ENCODE measurements at places on chromosomes 1 and 21.

DNA sequence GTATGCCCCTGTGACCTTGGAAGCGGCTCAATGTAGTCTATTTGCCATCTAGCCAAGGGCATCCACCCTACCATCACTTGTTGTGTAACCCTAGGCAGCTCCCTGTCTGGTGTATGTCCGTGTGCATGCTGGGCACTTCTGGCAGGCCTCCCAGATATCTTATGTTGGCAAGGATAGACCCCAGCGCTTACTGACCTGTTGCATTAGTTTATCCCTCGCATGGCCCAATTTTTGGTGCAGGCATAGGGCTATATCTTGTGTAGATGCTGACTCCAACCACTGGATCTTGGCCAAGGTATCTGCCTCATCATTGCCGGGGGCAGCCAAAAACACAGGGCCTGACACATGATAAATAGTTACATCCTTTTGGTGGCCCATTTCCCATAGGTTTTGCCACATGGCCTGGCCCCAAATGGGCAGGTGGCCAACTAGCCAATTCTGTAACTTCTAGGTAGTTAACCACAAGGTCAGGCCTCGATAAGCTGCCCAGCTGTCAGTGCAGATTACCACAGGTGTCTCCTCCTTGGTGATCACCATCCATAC lies 14.0 kb upstream of the TBX19 start:
- DNase-seq, result no peak

GRCh38 chr1:204384636-204385352 lies 25.1 kb upstream of the PLEKHA6 start:
- peak; percentile 49 for DNase-seq

DNA sequence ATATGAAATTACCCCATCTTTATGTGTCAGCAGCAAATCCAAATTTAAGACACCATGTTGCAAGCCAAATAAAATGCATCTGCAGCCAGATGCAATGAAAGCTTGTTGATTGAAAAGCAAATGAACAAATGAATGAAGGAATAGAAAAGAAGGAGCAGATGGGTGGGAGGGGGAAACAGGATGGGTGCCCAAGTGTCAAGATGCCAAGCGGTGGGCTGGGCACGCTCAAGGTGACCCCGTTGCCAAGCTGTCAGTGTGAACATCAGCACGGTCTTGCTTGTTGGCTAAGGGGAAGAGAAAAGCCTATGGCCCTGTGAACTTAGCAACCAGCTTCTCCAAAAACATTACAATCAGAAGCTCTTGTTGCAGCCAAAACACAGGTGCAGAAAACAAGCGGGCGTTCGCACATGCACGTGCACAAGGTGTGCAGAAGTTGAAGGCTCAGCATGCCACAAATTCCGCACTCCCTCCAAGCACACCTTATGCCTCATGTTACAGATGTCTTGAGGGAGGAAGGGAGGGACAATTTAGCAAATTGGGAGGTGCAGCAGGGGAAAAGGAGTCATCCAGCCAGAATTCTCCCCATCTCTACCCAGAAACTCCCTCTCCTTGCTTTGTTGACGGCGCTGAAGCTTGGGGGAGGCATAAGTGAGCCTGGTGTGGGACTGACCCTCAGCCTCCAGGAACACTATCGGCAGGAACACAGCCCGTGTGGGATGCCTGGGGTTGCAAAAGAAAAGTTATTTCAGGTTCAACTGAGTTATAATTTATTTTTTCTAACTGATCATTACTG lies 62.4 kb downstream of the HIVEP3 start:
- DNase-seq, result no peak

GRCh38 chr1:97610102-97610501 lies 310.7 kb downstream of the DPYD start:
- no peak for DNase-seq

DNA sequence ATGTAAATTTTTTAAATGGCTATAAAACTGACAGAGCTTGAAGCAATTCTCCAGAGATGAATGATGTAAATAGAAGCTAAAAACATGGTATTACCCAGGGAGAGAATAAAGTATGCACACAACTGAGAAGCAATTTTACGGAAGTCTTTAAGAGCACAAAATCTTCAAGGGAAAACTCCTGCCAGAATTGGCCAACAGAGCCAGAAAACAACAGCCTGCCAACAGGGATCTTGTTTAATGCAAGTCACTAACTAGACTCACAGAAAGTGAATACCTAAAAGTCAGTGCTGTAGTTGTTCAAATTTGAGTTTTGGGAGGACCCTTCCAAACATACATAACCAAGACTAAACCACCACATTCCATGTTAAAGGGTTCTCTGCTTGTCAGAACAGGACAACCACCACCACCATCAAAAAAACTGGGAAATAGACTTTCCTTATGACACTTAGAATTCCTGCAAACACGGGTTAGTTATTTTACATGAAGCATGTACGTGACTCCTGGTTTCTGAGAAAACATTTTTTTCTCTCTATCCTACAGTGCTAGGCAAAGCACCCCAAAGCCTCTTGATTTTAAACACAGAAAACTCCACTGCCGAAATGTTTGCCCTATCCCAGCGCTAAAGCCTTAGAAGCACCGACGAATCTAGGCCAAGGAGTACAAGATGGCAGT lies 1.6 kb downstream of the EPS15 start:
- DNase-seq, result peak; percentile 40

DNA sequence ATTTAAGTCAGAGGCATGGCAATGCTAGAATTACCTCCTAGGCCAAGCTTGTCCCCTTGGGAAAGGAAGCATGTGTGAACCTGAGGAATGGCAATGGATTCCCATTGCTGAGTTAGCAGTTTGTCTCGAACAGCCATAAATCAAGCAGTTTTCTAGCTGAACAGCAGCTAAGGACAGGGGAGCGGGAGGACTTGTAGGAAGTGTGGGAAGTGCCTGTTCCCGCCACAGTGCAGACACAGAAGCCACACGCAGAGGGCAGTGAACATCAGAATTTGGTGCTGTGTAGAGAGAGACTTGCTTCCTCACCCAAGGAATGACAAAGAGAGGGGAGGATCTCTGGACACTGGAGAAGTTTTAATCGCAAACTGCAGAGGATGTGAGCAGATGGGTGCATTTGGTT lies 3.8 kb downstream of the PHGDH start:
- no peak for DNase-seq

DNA sequence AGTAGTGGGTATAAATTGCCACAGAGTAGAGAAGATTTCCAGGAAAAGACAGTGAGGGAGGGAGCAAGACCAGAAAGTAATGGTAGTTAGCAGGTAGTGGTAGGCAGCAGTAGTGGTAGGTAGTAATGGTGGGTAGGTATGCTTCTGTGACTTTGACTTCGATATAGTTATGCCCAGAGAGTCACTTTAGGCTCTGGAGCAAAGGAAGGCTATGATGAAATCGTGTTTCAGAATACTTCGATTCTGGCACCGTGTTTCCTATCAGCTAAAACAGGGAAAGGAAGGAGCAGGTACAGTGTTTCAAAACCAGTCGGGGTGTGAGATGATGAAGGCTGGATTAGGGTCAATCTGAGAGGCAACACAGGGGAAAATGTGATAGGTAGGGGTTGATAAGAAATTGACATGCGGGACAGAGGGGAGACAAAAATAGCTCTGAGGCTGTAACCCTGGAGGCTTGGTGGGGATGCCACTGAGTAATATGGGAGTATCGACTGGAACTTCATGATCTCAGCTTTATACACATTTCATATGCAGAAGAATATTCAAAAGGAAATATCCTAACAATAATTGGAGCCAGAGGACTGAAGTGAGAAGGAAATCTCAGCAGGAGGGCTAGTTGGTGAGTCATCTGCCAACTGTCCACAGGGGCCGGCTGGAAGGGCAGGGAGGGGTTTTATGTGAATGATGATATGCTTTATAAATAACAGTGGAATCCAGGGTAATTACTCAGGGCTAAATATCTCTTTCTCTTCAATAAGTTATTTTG lies 25.2 kb upstream of the TRIM45 start:
- no peak for DNase-seq

DNA sequence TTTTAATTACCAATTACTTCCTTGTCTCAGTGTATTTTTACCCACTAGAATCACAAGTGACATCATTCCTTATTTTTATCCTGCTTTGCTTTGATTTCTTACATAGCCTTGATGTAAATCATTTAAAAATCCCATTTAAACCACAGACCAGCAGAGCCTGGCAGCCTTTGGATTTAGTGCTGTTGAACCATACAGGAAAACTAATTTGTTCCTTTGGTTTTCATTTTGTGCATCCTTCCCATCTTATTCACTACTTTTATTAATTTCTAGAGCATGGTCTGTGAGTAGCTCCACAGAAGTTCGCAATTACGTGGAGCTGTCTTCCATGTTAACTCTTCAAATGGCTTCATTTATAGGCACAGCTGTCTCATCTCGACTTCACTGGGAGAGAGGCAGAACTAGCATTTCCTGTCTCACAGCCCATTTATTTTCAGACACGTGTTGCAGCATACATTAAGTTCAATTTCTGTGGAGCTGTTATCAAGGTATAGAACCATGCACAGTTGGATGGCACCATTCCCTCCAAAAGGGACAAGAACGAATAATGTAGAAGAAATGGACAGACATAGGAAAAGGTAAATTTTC lies 235.3 kb downstream of the MRPL39 start:
- no peak for DNase-seq

DNA sequence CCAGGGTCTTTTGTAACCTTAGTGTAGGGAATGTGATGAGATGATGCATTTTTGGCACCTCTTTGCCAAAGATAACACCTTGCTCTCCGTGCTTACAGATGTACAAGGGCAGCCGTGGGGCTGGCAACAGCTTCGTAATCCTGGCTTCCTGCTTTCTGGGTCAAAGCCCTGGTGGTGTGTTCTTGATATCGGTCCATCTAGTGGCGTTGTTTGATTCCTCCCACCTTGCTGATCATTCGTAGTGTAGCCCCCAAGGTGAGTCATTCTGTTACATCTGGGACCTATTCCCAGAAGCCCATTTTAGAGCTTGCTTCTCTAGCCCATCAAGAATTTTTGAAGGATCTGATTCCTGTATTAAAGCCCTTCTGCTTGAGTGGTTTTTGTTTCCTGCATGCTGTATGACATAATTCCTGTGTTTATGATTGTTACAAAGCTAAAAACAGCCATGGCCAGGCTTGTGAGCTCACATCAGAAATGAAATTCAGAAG lies 7.0 kb upstream of the CCT8 start:
- DNase-seq, result no peak

DNA sequence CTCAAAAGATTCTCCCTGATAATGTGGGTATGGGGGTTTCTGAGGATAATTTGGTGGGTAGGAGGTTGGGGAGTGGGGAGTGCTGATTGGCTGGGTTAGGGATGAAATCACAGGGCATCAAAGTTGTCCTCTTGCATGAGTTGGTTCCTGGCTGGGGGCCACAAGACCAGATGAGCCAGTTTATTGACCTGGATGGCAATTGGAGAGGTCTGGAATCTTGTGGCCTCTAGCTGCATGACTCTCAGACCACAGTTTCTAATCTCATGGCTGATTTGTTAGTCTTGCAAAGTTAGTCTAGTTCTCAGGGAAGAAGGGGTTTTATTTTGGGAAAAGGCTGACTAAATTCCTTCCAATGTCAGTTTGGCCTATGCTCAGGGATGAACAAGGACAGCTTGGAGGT lies 3.3 kb upstream of the GBP1 start:
- no peak for DNase-seq

GRCh38 chr1:10961300-10961833 lies 51.1 kb upstream of the TARDBP start:
- DNase-seq, result no peak

- no peak for DNase-seq
Measured at GRCh38 chr1:48676822-48677221, 99.9 kb downstream of the BEND5 start.

GRCh38 chr1:20359451-20360330 lies 69.0 kb downstream of the VWA5B1 start:
- DNase-seq, result no peak

- DNase-seq, result no peak
Measured at GRCh38 chr1:110211496-110212168, 1.5 kb downstream of the KCNC4 start.

DNA sequence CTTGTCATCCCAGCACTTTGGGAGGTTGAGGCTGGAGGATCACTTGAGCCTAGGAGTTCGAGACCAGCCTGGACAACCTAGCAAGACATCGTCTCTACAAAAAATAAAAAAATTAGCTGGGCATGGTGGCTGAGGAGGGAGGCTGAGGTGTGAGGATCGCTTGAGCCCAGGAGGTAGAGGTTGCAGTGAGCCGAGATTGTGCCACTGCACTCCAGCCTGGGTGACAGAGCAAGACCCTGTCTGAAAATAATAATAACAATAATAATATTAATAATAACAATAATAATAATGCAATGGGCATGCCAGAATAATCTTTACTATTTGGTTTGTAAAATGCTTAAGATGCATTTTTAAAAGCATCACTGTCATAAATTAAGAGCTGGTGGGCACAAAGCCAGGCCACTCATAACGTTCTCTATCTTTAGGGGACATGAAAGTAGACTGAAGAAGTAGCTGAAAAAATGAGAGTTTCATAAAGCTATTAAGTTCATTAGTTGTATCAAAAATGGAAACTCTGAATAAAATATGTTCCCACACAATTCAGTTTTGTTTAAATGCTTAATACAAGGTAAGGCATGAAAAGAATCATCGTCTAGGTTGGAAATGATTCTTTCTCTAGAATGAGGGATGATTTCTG lies 51.6 kb upstream of the ITPKB start:
- no peak for DNase-seq

DNA sequence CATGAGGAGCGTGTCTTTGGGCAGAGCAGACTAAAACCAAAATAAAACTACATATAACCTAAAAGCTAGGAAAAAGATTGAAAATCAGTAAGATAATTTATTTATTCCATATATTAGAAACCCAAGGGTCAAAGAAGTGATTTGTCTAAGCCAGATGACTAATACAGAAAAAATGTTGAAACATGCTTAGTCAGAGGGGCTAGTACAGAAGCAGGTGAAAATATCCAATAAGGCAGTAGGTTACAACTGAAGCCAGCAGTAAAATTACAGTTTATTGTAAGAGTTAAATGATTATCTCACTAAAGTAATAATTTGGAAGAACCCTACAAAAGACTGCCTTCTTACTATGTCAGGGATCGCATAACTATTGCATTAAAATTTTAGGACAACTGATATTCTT lies 1190.9 kb upstream of the PRMT6 start:
- no peak for DNase-seq

- no peak for DNase-seq
Measured at GRCh38 chr1:9606948-9607347, 18.2 kb downstream of the TMEM201 start.

DNA sequence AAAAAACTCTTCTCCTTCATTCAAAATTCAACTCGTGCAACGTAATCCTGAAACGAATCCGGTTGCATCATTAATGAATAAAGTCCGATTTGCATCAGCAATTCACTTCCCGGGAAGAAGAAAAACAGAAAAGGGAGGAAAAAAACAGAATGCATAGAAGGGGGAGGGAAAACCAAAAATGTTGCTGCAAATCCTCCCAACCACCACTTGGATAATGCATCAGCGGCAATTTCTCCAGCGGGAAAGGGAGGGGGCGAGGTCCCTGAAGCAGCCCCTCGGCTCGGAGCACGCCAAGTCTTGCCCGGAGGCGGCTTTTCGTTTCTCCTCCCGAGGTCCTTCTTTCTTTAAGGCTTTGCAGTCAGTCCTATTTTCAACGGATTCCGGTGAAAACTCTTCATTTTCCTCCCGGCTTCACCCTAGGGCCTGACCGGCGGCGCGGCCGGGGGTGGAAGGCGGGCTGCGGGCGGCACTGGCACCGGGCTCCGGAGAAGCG lies 723 bp downstream of the CDC42BPA start:
- DNase-seq, result peak; percentile 74

GRCh38 chr1:181905944-181906597 lies 155.4 kb downstream of the ZNF648 start:
- no peak for DNase-seq

- no peak for DNase-seq
Measured at GRCh38 chr1:207801819-207802218, 50.0 kb downstream of the CD46 start.

GRCh38 chr1:34037856-34038255 lies 127.2 kb downstream of the CSMD2 start:
- no peak for DNase-seq

GRCh38 chr1:226100436-226101391 lies 38.2 kb downstream of the H3-3A start:
- no peak for DNase-seq

Data from putamen (tissue), 1 donor.